ENCODE measurements at places on chromosomes 1 and 21.

DNA sequence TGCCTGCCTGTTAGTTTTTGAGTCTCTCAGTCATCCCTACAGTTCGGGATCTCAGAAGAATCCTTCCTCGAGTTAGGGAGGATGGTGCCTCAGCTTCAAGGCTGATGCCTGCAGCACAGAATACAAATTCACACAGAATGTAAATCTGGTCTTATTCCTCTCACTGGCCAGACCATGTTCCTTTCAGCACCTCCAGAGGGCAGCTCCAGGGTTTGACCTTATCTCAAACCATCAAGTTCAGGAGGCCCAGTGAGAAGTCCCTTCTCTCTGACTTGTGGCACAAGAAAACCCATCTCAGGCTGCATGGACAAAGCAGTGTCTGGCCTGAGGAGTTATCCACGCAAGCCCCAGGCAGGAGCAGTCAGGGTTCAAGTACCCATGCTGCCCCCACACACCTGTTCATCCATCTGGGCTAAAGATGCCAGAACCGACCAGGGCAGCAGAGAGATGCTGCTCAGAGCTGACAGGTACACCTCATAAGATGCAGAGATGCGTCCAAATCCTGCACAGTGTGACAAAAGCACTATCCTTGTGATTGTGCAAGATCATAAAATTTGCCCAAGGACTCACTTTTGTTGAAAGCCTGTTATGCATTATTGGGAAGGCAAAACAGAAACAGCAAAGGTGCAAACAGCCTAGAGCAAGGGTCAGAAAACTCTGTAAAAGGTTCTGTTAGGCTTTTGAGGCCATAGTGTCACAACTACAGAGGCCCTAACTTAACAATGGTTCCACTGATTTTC is 49.8 kb downstream of the BCAR3 start:
- DNase-seq: no peak

- no peak for DNase-seq
Measured at GRCh38 chr21:32340863-32341848, 42.5 kb downstream of the MRAP start.

- DNase-seq: no peak
Measured at GRCh38 chr1:7456722-7457082, 314.4 kb upstream of the VAMP3 start.

DNA sequence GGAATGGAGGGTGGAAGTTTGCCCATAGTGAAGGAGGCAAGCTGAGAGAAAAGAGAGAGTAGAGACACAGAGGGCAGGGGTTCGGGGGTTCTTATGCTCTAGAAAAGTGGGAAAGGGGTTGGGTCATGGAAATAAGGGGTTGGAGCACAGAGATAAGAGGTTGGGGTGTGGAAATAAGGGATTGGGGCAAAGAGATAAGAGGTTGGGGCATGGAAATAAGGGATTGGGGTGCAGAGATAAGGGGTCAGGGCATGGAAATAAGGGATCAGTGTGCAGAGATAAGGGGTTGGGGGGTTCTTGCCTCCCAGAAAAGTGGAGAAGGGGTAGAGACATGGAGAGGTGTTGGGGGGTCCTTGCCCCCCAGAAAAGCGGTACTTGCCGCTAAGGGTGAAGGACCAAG is 56.2 kb downstream of the SFPQ start:
- no peak for DNase-seq

GRCh38 chr1:63024132-63024531 is 240.2 kb downstream of the ATG4C start:
- no peak for DNase-seq

- no peak for DNase-seq
Measured at GRCh38 chr1:1081311-1082238, 7.5 kb upstream of the RNF223 start.

DNA sequence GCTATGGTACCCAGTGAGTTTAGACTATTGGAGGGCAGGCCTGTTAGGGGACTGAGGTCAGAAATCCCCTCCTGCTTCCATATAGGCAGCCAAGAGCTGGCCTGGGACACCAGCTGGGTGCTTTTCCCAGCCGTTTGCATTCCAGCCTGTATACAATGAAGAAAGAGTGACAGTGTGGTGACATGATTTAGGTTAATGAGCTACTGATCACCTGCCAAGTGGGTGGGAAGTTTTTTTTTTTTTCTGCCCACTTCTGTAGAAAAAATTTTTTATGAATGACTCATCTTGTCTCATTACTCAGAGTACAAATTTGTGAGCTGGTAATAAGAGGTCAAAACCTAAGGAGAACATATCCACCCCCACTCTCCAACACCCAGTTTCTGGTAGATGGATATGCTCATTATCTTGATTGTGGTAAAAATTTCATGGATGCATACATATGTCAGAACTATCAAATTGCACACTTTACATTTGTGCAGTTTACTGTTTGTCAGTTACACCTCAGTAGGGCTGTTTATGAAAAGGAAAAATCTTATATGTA is 16.4 kb upstream of the CGN start:
- DNase-seq: no peak

DNA sequence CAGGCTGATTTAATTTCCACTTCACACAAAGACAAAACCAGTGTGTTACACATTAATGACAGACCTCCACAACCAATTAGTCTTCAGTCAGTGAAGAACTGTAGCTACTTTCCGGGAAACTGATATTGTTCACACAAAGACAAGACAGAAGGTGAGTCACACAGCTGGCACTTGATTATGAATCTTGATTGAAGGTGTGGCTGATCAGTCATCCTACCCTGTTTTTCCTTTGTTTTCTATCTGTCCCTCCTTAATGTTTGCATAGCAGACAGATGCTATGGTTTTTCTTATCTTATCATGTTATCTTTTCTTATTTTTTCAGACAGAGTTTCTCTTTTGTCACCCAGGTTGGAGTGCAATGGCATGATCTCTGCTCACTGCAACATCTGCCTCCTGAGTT is 185.1 kb upstream of the GREM2 start:
- DNase-seq: no peak

- DNase-seq: no peak
Measured at GRCh38 chr1:15712168-15712567, 23.9 kb upstream of the SLC25A34 start.

DNA sequence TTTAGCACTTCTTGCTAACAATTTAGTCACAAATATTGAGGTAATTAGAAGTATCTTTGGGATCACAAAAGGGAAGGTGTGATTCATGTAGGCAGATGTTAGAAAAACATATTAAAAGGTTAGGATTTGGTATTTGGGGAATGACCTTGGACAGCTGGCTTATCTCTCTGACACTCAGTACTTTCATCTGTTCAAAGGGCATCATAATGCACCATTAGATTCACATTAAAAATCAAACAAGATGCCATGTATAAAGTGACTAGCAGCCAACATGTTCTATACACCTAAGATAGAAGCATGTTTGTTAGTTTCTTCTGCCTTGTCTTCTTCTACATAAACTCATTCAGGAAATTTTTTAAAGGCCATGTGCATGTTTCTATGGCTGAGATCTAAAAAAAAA is 56.5 kb upstream of the ESRRG start:
- no peak for DNase-seq

GRCh38 chr1:2451741-2452140 is 24.3 kb upstream of the PLCH2 start:
- no peak for DNase-seq

DNA sequence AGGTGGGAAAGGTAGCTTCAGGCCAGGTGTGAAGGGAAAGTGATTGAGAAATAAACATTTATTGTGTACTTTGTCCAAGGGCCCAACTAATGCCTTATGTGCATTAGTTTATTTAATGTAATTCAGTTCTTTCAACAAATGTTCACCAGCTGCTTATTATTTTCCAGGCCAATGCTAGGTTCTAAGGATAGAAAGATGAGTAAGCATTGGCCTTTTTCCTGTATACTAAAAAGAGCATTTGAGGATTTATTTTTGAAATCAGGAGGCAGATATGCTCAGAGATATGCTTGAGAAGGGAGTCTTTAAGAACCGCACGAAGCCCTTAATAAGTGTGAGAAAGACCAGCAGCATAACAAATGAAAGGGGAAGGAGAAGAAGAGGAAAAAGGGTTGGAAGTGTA is 32.0 kb downstream of the CLCA1 start:
- no peak for DNase-seq

GRCh38 chr1:151825204-151825603 is 6.4 kb downstream of the RORC start:
- DNase-seq: no peak

DNA sequence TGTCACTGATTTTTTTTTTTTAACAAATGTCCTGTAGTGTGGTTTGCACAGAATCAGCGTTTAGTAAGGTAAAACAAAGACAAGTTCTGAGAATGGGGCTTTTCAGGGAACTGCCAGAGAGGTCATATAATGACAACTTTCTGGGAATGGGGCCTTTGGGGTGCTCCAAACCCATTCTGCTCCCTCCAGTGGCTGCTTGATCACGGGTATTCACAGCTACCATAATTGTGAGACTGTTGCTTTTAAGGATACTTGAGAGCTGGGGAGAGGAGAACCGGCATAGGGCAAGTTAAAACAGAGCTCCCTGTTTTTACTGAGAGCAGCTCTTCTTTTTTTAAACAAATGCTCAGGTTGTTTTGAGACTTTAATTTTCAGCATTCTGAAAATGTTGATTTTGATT is 48.2 kb downstream of the CYP2J2 start:
- DNase-seq: no peak

GRCh38 chr1:13751985-13752384 is 52.0 kb downstream of the PRDM2 start:
- no peak for DNase-seq

- no peak for DNase-seq
Measured at GRCh38 chr1:181086926-181087325, 1.6 kb upstream of the IER5 start.
